Right forelimb (tissue), 1 donor: ENCODE measurements at places on chromosomes 2 and 18.
A peak's percentile ranks its signal among the peaks of the same experiment; 100 is the strongest.

GRCh38 chr18:56278421-56279003, 359.9 kb downstream of the TXNL1 start:
- no peak for DNase-seq

- DNase-seq = no peak
Measured at GRCh38 chr2:74037379-74037860, 52.7 kb downstream of the TET3 start.

- peak; percentile 56 for DNase-seq
Measured at GRCh38 chr2:84958135-84959059, 12.6 kb upstream of the KCMF1 start.

DNA sequence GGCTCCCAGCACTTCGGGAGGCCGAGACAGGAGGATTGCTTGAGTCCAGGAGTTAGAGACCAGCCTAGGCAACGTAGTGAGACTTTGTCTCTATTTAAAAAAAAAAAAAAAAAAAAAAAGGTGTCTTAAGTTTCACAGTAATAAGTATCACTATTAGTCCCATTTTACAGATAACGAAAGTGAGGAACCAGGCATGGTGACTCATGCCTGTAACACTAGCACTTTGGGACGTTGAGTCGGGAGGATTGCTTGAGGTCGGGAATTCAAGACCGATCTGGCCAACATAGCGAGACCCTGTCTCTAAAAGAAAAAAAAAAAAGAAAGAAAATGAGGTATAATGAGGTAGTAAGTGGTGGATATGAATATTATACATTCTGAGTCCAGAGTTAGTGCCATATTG, 2.5 kb downstream of the KCNJ13 start:
- no peak for DNase-seq

DNA sequence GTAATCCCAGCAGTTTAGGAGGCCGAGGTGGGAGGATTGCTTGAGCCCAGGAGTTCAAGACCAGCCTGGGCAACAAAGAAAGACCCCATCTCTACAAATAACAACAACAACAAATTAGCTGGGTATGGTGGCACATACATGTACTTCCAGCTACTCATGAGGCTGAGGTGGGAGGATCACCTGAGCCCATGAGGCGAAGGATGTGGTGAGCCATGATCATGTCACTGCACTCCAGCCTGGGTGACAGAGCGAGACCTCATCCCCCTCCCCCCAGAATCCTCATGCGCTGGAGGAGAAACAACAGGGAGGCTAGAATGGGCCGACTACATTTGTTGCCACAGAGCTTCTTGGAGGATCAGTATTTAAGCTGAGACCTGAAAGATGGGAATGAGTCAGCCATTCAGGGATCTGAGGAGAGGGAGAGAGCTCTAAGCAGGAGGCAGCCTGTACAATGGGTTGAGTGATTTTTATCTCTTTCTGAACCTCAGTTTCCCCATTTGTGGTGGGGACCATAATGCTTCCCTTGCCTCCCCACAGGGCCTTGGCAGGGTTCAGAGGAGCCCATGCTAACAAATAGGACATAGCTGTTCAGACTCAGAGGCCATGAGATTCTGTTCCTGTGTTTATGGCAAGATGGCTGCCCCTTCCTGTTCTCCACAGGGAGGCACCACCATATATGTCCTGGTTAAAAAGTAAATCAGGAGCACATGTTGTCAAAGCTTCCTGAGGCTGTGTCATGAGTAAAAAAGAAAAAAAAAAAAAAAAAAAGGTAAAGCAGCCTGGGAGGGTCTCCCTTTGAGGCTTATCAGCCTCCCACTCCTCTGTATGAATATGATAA, 131.4 kb upstream of the HAAO start:
- DNase-seq = peak; percentile 41

DNA sequence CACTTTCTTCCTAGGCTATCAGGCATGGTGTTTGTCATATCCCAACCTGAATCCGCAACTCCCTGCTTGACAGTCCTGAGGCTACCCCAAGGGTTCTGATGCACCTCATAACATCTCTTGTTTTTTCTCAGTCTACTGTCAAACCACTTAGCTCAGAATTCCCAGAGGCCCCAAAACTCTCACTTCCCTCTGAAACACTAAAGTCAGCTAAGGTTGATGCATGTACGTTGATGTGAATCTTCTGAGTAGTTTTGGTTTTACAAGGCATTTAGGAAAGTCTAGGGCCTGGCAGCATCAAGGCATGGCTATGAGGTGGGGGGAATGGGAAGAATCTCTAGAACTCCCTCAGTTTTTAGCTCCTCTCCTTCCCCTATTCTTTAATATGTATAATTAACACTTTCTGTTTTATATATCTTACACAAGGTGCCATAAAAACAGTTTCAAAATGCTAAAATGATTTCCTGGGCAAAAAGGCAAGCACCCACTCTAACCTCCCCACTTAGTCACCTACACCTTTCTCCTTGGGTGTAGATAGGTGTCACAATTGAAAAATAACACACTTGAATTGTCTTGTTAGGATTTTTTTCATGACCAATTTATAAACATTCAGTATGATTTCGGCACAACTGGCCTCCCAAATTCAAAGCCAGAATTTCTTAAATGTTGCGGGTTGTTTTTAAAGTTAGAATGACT, 71.4 kb upstream of the TANK start:
- no peak for DNase-seq

GRCh38 chr2:191803007-191803406, 43.9 kb downstream of the CAVIN2 start:
- no peak for DNase-seq

DNA sequence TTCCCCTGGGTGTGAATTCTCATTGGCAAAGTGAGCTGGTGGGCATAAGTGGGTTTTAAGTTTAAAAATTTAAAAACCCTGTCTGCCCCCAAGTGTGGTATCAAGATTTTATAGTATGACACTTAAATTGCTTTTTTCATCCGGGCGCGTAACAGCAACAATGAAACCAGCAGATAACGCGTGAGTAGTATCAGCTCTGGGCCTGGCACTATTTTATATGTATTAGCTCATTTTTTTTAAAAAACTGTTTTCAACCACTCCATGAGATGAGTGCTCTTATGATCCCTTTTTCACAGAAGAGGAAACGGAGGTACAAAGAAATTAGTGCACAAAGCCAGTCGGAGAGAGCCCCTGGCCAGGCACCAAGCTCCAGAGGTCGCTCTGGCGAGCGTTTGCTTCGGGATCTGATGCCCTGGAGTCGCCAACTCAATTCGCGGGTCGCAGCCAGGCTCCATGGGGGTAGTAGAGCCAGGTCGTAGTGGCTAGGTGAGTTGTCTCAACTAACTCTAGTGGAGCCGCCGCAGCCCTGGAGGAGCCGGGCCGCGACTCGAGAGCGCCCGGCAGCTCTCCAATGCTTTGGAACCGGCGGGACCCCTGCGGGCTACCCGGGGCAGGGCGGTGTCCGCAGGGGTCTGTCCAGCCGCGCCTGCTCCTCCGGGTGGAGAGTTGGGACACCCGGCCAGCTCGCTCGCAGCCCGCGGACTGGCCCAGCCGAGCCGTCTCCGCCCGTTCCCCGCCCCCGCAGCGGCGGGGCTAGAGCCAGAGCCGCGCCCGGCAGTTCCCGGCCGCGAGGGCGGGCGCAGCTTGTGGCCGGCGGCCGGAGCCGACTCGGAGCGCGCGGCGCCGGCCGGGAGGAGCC, at the start of gene IL1R1:
Gene IL1R1 (plus strand): TSS at position 777 of the 859 bp plus-strand sequence. CDS start 14,979 bp downstream, outside the sequence.
- peak; percentile 88 for DNase-seq

GRCh38 chr2:20571231-20571630, 79.7 kb downstream of the HS1BP3 start:
- no peak for DNase-seq

GRCh38 chr2:99555404-99555803, 65.6 kb upstream of the REV1 start:
- DNase-seq = no peak

DNA sequence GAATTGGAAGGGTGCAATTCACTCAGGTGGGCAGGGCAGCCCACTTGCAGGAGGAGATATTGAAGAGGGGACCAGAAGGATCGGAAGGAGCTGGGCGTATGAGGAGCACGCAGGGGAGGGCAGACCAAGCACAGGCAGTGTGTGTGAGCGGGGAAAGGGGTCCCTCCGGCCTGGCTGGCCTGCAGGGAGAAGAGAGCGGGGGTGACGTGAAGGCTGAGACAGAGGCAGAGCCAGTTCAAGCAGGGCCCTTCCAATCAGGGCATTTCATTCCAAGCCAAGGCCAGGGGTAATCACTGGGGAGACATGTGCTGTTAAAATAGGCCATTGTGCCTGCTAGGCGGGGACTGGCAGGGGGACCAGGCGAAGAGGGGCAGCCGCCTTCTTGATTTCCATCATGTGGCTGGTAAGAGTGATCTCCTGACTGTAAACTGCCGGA, 62.2 kb downstream of the ACKR3 start:
- DNase-seq = peak; percentile 30

DNA sequence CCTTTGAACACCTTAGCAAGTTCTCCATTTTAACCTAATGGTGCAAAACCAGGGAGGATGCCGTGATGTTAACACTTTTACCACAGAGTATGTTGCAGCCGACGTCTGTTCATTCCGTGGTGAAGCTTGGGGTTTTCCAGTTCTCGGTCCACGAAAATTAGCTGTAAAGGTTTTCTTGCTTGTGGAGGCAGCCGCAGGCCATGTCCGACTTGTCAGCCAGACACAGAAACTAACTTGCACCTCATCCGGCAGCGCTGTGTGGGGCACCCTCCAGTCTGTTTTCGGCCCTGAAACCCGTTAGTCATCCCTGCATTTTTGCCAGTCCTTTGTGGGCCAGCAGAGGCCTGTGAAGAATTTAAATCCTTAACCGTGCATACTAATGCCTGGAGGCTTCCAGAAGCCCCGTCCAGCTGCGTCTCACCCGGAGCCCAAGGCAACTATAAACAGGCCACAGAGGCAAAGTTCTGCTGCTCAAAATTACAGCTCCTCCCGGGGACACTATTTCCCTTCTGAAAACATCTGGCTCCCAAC, 70.6 kb downstream of the SH3YL1 start:
- peak; percentile 55 for DNase-seq

DNA sequence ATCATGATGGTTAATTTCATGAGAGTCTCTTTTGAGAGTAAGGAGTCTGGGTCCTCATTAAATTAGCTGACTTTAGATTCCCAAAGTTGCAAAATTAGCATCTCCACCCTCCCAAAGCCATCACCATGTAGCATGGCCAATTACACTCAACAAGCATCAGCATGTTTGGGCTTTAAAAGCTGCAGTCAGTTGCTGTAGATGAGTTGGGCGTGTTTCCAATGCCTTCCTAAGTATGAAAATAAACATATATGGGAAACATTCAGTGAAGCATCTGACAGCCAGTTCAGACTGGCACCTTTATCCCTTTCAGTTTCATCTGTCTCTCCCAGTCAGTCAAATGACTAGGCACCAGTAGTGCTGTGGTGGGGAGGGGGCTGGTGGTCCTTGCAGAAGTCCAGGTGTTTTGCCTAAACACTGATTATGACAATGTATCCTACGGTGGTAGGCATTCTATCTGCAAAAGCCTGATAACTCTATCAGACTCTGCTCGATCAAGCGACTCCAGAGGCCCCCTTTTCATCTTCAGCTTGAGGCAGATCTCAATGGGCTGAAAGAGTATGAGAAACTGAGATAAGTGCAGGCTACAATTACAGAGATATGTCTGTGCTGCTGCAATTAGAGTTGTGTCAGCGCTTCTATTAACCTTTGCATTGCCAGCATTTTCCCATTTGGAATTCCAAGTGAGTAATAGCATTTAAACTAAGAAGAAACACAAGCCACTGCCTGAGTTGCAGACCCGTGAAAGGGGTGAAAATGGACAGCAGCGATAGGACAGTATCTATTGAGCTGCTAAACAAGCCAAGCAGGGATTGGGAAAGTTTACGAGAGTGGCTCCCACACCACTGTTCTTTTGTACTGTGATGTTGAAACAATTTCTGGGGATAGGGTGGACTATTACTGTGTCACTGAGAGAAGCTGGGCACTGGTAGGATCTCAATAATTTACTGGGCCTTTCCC, 67.3 kb upstream of the SPOPL start:
- DNase-seq = no peak

- DNase-seq = no peak
Measured at GRCh38 chr2:191885098-191885497, 38.2 kb upstream of the CAVIN2 start.

GRCh38 chr2:240138254-240138984, 2.0 kb downstream of the OTOS start:
- peak; percentile 20 for DNase-seq

GRCh38 chr2:196268025-196268424, 96.6 kb upstream of the STK17B start:
- DNase-seq = no peak

DNA sequence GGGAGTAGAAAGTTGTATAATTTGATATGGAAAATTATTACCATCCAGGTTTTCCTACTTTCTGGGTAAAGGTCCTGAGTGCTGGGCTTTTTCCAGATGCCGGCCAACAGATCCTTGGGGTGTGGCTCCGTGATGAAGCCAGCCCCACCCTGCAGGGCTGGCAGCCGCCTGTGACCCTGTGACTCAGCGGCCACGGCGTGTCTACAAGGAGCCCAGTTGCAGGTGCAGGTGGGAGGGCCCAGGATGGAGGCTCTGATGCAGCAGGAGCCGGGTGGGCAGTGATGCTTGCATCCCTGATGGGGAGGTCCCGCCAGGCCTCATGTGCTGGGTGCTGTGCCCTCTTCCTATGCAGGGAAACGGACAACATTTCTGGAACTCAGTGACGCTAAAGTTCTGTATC, 96.0 kb upstream of the ALKAL2 start:
- no peak for DNase-seq

GRCh38 chr2:144351687-144352086, 168.2 kb downstream of the ZEB2 start:
- DNase-seq = no peak

- no peak for DNase-seq
Measured at GRCh38 chr2:155633060-155633839, 699.3 kb downstream of the NR4A2 start.

GRCh38 chr18:48863432-48864065, 87.2 kb downstream of the SMAD7 start:
- DNase-seq = no peak

DNA sequence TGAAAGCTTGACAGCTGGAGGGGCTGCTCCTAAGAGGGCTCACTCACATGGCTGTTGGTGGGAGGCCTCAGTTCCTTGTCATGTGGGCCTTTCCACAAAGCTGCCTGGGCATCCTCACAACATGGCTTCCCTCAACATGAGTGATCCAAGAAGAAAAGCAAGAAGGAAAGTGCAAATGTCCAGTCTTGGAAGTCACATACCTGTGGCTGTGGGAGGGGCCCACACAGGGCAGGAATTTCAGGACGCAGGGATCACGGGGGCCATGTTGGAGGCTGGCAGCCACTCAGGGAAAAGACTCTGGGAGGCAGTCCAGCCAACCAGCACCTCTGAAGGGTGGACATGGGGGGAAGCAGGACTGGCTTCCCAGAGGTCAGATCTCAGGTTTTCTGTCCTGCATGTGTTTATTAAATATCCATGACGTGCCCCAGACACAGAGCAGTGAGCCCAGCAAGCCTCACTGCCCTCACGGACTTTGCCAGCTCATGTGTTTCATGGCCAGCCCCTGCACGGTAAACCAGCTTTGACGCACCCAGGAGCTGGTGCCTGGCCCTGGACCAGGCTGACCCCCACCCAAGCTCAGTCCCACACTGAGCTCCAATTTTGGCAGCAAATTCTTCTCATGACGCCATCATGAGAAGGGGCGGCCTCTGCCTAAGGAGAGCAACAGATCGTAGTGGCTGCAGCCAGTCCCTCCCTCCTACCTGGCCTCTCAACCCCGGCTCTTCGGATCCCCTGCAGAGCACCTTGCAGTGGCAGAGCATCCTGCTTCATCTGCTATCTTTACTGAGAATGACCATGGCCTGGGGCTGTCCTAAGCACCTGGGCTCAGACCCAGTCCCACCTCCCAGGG, 34.7 kb upstream of the GPR17 start:
- peak; percentile 11 for DNase-seq

- DNase-seq = no peak
Measured at GRCh38 chr18:74468547-74469061, 11.5 kb upstream of the DIPK1C start.

GRCh38 chr2:154794406-154794805, 95.9 kb downstream of the KCNJ3 start:
- DNase-seq = no peak

GRCh38 chr2:232534940-232535651, 4.4 kb upstream of the CHRNG start:
- DNase-seq = no peak
